ENCODE measurements at places on chromosomes 7 and 10.
A peak's percentile ranks its signal among the peaks of the same experiment; 100 is the strongest.

- peak; percentile 95 for DNase-seq
Measured at GRCh38 chr10:122504610-122504950, 43.2 kb downstream of the HTRA1 start.

DNA sequence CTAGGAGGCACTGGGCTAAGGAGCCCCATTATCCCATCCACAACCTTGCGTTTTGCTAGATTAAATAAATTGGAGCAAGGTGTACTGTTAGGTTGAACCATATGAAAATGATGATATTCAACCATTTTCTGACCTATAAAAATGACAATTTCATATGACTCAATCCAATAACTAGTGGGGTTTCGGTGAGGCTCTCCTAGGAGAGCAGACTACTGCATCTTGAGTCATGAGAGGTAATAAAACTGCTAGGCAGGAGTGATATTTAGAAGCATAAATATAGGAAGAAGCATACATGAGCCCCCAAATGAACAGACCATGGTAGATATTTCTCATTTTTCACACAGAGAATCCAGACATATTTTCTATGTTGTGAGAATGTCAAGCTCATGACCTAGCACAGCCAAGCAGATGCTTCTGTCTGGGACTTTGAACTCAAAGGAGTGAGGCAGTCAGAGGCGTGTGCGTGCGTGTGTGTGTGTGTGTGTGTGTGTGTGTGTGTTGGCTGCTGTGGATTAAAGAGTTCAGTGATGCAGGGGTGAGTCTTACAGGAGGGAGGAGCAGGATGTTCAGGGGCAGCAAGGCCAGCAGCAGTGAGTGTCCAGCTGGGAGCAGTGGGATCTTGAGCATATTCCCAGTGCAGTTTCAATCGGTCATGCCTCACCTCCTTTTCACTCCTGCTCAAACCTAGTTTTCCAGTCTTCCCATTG lies 17.8 kb upstream of the WDR11 start:
- no peak for DNase-seq

DNA sequence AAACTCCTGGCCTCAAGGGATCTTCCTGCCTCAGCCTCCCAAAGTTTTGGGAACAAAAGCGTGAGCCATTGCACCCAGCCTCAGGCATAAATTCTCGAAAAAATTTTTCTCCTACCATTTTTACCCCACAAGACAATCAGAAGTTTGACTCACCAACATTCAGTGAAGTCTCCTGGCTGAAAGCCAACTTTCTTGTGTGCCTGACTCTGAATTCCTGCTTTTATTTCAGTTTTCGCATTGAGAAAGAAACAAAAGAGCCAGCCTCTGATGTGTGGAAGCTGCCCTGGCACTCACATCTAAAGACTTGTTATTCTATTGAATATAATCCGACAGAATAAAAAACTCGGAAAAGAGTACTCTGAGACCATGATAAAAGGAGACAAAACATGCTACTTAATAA lies 402.9 kb downstream of the MAGI2 start:
- DNase-seq, result peak; percentile 77

GRCh38 chr10:17758896-17759295 lies 6.9 kb downstream of the TMEM236 start:
- DNase-seq, result no peak

DNA sequence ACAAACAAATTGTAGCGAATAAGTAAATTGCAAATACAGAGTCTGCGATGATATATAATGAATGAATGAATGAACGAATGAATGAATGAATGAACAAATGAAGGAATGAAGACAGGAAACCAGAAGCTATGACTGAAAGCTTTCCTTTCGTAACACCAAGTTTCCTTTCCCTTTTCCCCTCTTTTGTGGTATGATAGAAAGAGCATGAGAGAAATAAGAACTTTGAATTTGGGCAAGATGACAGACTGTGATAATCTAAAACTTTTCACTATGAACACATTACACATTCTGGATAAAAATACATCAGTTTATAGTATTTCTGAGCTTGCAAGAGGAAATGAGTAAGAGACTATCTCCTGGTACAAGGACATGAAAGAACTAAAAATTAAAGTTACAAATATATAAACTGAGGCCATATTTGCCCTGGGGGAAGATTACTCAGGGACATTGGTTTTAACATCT lies 8.4 kb upstream of the UCN3 start:
- DNase-seq, result peak; percentile 14

DNA sequence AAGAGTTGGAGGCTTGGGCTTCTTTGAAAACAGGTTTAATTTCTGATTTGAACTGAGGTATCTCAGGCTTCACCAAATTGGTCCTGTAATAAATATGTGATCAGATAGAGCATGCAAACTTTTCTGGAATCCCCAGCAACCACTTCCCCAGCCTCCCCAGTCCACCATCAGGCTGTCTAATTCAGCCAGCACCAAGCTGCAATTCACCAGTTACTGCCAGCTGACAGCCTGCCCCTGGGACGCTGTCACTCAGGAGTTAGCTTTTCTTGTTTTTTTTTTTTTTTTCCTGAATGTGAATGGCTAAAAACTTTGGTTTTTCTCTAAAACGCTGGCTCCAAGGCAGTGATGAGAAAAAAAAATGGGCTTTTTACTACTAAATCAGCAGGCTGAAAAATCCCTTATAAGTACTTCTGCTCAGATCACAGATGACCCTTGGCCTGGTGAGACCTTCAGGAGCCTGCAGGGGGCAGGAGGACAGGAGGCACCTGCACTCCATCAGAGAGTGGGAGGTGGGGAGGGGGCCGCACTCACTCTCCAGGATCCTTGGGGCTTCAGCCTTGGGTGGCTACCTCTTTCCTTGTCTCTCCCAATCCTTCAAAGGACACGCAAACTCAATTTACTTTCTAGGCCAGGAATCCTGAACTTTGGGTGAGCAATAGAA lies 349.4 kb downstream of the GATA3 start:
- DNase-seq, result no peak

DNA sequence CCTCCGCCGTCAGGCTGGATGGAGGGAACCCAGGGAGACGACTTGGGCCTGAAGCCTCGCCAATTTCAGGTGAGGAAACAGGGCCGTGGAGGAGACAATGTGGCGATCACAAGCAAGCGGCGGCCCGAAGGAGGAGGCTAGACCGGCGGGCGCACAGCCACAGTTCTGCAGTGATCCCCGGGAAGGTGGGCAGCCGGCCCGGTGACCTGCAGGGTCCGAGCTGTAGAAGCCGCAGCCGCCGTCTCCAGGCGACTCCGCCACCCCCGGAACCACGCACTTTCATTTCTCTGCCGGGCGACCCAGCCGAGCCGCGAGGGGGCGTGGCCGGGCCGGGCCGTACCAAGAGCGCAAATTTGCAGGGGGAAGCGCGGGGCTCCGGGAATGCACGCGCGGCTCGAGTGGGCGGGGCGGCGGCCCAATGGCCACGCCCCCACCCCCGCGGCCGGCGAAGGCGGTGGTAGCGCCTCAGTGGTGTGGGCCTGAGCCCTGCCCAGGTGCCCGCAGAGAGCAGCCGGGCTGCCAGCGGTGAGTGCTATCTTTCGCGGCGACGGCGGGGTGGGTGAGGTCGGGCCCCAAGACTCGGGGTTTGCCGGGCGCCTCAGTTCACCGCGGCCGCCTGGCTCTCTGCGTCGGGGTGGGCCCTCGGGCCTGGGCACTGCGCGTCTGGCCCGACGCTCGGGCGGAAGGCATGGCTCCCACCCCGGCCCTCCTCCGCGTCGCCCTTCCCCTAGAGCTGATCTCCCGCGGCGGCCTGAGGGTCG lies at the start of gene POR:
POR (plus strand) TSS at position 501 of the 761 bp plus-strand sequence. CDS start 38,847 bp downstream, outside the sequence.
- peak; percentile 94 for DNase-seq

- peak; percentile 52 for DNase-seq
Measured at GRCh38 chr10:6321880-6322279, 119.1 kb downstream of the PFKFB3 start.

GRCh38 chr7:19482628-19483027 lies 226.2 kb downstream of the POLR1F start:
- no peak for DNase-seq

DNA sequence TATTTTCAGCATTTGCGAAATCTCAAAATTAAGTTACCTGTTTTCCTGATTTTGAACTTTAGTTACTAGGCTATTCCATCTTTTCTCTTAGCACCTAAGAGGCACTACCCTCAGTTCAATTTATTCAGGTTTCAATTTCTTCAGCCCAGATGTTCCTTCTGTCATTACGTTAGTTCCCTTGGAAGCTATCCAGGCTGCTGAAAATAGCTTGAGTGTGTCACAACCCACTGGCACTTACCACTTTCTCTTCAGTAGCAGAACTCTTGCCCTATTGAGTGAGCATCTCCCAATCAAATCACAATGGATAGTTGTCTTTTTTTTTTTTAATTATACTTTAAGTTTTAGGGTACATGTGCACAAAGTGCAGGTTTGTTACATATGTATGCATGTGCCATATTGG lies 332.7 kb upstream of the LRGUK start:
- DNase-seq, result no peak

DNA sequence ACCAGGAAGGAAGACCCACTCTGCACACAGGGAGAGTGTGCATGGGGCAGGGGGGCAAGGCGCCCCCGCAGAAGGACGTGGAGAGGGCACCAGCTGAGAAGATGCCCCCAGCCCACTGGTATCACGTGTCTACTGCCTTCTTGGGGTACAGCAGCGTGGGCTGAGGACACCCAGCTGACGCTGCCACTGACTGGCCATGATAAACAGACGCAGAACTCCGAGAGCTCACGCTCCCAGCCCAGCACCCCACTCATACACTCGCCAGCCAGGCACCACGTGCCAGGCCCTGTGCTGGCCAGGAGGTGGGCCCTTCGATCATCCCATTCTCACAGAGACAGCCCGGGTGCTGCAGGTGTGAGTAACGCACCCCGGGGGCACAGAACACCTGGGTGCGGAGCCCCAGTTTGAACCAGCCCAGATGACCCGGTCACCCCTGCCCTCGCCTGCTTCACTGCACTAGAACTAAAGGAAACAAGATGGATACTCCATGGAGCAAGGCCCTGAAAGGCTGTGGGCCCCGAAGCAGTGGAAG lies 199.8 kb downstream of the MAD1L1 start:
- DNase-seq, result no peak

DNA sequence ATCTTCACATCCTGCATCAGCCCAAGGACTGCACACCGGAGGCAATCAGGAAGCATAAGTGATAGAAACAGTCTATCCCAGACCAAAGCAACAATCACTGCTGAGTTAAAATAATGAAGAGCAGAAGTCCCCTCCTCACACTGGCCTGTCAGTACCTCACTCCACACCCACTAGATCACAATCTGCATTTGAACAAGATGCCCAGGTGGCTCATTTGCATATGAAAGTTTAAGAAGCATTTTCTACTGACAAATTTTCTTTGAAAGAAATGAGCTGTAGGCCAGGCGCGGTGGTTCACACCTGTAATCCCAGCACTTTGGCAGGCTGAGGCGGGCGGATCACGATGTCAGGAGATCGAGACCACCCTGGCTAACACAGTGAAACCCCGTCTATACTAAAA lies 77.4 kb downstream of the CUL2 start:
- DNase-seq, result no peak

GRCh38 chr10:87079106-87079836 lies 15.4 kb downstream of the GLUD1 start:
- DNase-seq, result no peak

DNA sequence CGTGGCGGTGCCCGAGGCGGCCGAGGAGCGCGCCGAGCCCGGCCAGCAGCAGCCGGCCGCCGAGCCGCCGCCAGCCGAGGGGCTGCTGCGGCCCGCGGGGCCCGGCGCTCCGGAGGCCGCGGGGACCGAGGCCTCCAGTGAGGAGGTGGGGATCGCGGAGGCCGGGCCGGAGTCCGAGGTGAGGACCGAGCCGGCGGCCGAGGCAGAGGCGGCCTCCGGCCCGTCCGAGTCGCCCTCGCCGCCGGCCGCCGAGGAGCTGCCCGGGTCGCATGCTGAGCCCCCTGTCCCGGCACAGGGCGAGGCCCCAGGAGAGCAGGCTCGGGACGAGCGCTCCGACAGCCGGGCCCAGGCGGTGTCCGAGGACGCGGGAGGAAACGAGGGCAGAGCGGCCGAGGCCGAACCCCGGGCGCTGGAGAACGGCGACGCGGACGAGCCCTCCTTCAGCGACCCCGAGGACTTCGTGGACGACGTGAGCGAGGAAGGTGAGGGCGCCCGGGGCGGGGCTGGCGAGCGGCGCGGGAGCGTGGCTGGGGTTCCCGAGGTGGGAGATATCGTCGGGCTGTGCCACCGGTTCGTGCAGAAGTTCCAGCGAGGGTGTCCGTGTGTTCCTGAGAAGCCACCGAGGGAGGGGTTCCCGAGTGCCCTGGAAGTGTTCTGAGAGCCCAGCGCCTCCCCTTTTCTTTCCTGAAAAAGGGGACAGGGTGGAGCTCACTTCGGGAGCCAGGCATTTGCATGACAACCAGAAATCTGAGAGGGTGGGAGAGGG lies 495 bp downstream of the EIF3B start:
- no peak for DNase-seq

DNA sequence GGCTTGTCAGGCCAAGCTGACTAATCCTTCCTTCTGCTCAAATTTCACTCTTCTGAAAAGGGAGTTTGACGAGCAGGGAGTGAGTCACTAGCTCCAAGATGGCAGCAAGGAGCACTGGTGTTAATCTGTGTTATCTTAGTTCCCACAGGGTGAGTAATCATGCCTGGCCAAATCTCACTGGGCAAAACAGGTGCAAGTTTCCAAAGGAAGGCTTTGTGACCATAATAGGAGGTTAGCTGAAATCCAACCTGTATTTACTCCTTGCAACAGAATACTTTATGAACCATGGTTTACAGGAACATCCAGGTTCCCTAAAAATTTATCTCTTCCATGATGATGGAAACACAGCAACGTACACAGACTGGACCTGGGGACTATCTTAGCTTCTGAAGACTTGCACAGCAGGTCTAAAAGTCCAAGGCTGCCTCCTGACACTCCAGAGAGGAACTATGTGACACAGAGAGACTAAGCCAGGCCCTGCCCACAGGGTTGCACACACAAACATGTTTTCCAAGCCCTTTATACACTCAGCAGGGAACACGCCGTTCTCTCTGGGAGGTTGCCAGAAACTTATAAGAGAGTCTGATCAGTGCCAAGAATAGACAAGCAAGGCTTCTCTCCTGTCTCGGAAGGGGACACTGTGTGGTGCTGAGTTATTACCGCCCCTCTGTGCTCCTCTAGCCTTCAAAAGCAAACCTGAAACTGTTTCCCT lies 46.3 kb downstream of the PDK4 start:
- peak; percentile 97 for DNase-seq

- DNase-seq, result peak; percentile 54
Measured at GRCh38 chr7:43467406-43467805, 115.5 kb upstream of the STK17A start.
